ENCODE measurements at places on chromosomes 2 and 18.

- no peak for DNase-seq
Observed at GRCh38 chr18:13461469-13461868, 242.9 kb downstream of the LDLRAD4 start.

DNA sequence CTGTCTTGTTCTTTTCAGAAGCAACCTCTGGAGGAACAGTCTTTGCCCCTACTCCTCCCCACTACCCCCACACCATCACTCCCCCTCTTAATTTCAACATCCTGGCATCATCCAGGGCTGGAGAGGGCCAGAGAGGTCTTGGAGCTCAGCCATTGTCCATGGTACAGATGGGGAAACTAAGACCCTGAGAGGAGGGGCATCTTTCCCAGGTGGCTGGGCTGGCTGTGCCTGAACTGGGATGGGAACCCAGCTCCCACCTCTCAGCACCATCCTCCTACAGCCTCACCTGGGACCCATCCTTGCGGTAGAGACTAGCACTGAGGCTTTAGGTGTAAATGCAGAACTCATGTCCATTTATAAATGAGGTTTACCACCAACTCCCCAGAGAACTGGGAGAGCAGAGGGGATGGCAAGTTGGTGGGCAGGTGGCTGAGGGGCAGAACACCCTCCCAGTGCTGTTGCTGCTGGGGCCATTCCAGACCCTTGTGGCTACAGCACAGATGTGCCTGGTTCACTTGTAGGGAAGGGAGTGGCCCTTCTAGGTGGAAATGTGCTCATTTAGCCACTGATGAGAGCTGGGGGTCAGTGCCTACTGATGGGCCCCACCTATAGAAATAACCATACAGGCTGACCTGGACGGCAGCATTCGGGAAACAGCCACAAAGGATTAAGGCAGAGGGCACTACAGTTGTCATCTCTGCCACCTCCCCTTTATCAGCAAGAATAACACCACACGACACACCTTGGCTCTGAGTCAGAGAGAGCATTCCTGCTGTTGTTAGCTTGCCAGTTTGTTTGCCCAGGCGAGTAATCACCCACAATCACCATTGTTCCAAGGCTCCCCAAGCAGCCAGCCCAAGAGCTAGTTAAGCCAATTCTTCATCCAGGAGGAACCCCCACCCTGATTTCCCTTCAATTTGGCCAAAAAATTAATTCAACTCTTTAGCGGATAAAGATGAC lies 2.1 kb downstream of the MLPH start:
- no peak for DNase-seq

DNA sequence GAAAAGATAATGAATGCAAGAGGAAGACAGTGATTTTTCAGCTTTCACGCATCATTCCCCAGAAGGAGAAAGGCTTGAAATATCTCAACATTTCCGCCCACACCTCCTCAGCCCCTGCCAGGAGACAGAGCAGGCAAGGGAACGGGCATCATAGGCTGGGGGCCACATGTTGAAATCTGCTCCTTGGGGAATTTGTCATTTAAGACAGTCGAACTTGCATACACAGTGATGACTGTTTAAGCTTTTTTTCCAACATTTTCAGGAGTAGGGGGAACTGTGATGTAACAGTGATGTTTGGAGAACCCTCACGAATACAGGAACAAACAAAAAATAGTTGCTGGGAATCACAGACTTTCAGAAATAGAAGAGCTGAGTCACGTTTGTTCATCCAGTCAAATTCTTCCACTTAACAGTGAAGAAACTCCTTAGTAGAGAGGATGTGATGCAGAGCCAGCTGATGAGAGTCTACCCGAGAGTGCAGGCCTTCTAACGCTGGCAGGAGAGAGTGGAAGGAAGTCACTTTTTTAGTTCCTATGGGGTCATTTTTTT lies 266.8 kb downstream of the ALPK2 start:
- no peak for DNase-seq

DNA sequence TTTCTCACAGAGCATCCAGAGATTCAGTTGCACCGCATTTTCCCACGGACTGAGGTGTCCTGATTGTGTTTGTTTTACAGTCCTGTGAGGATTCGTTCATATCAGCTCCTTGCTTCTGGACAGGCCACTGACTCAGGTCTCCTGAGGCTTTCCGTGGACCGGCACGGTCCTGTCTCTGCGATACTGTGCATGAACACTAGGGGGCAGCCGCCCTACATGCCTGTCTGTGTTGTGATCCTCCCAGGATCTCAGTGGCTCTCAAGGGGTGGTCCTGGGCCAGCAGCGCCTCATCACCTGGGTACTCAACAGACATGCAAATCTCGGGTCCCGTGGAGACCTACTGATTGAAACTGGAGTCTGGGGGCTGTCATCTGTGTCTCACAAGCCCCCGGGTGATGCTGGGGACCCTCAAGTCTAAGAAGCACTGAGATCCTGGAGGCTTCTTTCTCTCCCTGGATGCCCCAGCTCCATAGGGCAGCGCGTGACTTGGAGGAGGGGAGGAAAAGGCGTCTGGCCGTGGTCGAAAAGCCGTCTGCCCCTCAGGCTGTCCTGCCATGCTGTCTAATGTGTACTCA lies 28.9 kb downstream of the IL1R2 start:
- DNase-seq: peak; percentile 47

- DNase-seq: no peak
Observed at GRCh38 chr2:171402906-171403580, 30.7 kb downstream of the METTL8 start.

GRCh38 chr2:145644820-145645302 lies 1124.9 kb upstream of the ZEB2 start:
- no peak for DNase-seq

All from caudate nucleus (tissue), 63 donors.